ENCODE measurements at places on chromosomes 16 and 17. TPM values are rescaled to one million over a fixed set of nuclear protein-coding genes. Genes with fewer than 3 reads are reported as not detected.

Gene KRT27
- not detected for total RNA-seq

Gene CHD9
- 44.4 TPM for total RNA-seq

Gene ABI3
- 44.1 TPM for total RNA-seq

Gene DPEP1
- 0.10 TPM for total RNA-seq

Gene TTLL6
- not detected for total RNA-seq

Gene EVI2A
- 0.19 TPM for total RNA-seq

Gene ASPHD1
- total RNA-seq = 0.33 TPM

Gene HID1
- 39.8 TPM for total RNA-seq

Gene GTF3C1
- 84.9 TPM for total RNA-seq

Gene SCGB1C2
- total RNA-seq = not detected

Gene MT4
- not detected for total RNA-seq

Gene HOXB3
- total RNA-seq = 15.7 TPM

Gene LHX1
- total RNA-seq = not detected

Gene ASIC2
- total RNA-seq = not detected

Gene DYNLRB2
- not detected for total RNA-seq

Gene SPAG7
- 45.6 TPM for total RNA-seq

Gene RNF222
- total RNA-seq = not detected

Gene MYH8
- total RNA-seq = not detected

Gene ZG16
- total RNA-seq = not detected

Gene PTGES3L
- 0.33 TPM for total RNA-seq

Gene SOX15
- 0.33 TPM for total RNA-seq

Gene PPM1E
- under 0.01 TPM for total RNA-seq

Gene OMG
- total RNA-seq = not detected

Gene C1QTNF8
- total RNA-seq = not detected

Gene PROCA1
- total RNA-seq = 1.3 TPM

Gene KRT32
- total RNA-seq = not detected

Gene NACA2
- total RNA-seq = not detected

Gene OTOP2
- not detected for total RNA-seq

Gene MYH11
- not detected for total RNA-seq

Gene TBC1D10B
- 45.6 TPM for total RNA-seq

Gene LGALS9
- total RNA-seq = 49.0 TPM

Gene FOXC2
- total RNA-seq = 3.1 TPM

Gene CIBAR2
- not detected for total RNA-seq

Gene NLK
- total RNA-seq = 47.4 TPM

Gene NRN1L
- not detected for total RNA-seq

Gene FNDC8
- not detected for total RNA-seq

Gene NPIPA2
- 0.29 TPM for total RNA-seq
